Psoas muscle (tissue), 8 donors: ENCODE measurements at places on chromosomes 13 and 19. TPM values are rescaled to one million over a fixed set of nuclear protein-coding genes. Genes with fewer than 3 reads are reported as not detected.

CCDC169 gene
- 0.48 TPM for total RNA-seq

LGALS14 gene
- not detected for total RNA-seq

ZNF491 gene
- 0.93 TPM for total RNA-seq

CABP5 gene
- not detected for total RNA-seq

CEACAM1 gene
- 4.8 TPM for total RNA-seq

ZNF835 gene
- total RNA-seq: 1.1 TPM

JSRP1 gene
- 191 TPM for total RNA-seq

ZNF324B gene
- 4.4 TPM for total RNA-seq

OLFM2 gene
- 5.1 TPM for total RNA-seq

GRK1 gene
- not detected for total RNA-seq

CAMSAP3 gene
- total RNA-seq: not detected

HCST gene
- total RNA-seq: 4.7 TPM

GFY gene
- not detected for total RNA-seq

LYPD3 gene
- total RNA-seq: not detected

CGB1 gene
- total RNA-seq: not detected

PCP2 gene
- not detected for total RNA-seq

ZNF154 gene
- 1.6 TPM for total RNA-seq

ZNF607 gene
- total RNA-seq: 1.5 TPM

LRP3 gene
- total RNA-seq: 20.5 TPM

SYDE1 gene
- total RNA-seq: 4.6 TPM

KCNN1 gene
- not detected for total RNA-seq

EHD2 gene
- total RNA-seq: 46.3 TPM

PPP1R13L gene
- 4.1 TPM for total RNA-seq

DUS3L gene
- 29.9 TPM for total RNA-seq

METTL21C gene
- total RNA-seq: 1.4 TPM

LRG1 gene
- 1.8 TPM for total RNA-seq

CLEC17A gene
- total RNA-seq: not detected

TBXA2R gene
- total RNA-seq: 1.6 TPM

SLC10A2 gene
- total RNA-seq: not detected

AP2A1 gene
- 102 TPM for total RNA-seq

LAIR1 gene
- 6.2 TPM for total RNA-seq

ZNF45 gene
- 5.5 TPM for total RNA-seq

PGLYRP2 gene
- not detected for total RNA-seq

SPINT2 gene
- 0.95 TPM for total RNA-seq

FCGBP gene
- total RNA-seq: 8.0 TPM

ZNF784 gene
- 10.4 TPM for total RNA-seq

PLK5 gene
- total RNA-seq: not detected

CRX gene
- not detected for total RNA-seq

ADGRE1 gene
- total RNA-seq: 0.42 TPM
